ENCODE measurements at places on chromosomes 7 and 10. TPM values are rescaled to one million over a fixed set of nuclear protein-coding genes. Genes with fewer than 3 reads are reported as not detected.

Gene CCL24
- total RNA-seq = not detected

DNA sequence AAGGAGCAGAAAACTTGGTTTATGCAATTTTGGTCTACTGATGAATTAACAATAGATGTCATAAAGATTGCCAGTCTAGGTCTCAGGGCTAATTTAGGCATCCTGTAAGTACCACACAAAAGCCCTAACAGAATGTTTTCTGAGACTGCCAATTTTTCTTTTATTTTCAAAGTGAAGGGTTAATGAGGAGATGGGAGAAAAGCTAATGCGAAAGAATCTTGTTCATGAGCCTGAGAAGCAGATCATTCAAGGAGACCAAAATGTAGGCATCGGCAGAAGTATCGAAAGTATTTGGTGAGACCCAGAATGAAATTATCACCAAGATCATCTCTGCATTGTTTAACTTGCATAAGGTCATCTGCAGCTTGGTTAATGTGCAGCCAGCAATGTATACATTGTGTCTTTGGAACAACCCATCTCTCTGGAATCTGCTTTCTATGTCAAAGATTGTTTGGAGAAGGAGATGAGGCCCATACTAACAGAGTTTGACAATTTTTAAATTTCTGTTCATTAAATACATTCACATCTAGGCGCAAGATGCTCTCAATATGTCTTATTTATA, 163.3 kb upstream of the GLI3 start:
- DNase-seq = no peak

Gene ZNF783
- total RNA-seq = 4.1 TPM

DNA sequence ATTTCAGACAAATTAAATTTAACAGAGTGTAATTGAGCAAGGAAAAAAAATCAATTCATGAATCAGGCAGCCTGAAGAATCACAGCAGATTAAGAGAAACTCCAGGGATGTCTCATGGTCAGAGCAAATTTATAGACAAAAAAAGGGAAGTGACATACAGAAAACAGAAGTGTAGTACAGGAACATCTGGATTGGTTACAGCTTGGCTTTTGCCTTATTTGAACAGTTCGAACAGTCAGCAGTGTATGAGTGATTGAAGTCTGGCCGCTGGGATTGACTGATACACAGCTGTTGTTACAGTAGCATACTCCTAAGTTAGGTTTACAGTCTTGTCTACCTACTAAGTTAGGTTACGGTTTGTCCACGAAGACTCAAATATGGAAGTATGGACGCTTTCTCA, 255.3 kb downstream of the HPSE2 start:
- DNase-seq = no peak

Gene CYP3A4
- total RNA-seq = not detected

DNA sequence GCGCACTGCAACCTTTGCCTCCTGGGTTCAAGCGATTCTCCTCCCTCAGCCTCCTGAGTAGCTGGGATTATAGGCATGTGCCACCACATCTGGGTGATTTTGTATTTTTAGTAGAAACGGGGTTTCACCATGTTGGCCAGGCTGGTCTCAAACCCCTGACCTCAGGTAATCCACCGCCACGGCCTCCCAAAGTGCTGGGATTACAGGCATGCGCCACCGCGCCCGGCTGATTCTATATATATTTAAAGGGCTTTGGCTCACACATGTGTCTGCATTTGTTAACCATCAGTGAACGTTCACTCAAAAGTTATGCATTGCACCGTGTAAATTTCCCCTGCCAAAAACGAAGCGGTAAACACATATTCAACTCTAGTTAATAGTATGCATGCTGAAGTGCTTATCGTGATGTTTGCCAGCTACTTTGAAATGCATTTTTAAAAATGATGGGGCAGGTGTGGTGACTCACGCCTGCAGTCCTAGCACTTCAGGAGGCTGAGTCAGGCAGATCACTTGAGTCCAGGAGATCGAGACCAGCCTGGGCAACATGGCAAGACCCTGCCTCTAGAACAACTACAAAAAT, 17.7 kb upstream of the WIPI2 start:
- no peak for DNase-seq

DNA sequence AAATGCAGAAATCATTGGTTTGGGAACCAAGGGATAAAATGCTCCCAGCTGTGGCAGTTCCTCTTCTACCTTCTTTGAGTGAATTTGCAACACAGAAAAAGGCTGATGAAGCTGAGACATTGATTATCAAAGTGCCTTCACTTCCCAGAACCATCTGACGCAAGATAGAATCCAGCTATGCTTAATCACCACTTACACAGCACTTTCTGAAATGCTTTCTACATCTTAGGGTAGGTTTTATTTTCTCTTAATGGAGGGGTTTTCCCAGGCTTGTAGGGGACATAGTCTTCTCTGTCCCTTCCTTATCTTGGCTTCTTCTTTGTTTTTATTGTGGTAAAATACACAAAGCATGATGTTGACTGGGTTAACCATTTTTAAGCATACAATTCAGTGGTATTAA, 332.6 kb upstream of the ZNF32 start:
- no peak for DNase-seq

GRCh38 chr7:2157473-2158279, 75.1 kb downstream of the MAD1L1 start:
- peak; percentile 65 for DNase-seq

DNA sequence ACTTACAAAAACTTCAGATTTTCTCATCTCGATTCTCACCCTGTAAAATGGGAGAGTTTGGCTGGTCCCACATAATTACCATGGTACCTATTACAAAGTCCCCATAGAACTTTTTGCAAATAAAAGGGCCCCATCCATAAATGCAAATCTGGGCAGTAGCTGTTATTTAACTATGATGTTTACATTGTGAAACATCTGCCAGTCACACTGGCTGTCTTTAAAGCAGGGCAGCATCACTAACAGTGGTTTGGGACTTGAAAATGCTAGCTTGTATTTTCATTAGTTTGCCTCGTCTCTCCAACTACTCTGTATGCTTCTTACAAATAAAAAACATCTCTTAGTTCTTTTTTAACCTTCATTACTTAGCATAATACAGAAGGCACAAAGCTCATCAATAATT, 240.7 kb downstream of the FZD1 start:
- no peak for DNase-seq

DNA sequence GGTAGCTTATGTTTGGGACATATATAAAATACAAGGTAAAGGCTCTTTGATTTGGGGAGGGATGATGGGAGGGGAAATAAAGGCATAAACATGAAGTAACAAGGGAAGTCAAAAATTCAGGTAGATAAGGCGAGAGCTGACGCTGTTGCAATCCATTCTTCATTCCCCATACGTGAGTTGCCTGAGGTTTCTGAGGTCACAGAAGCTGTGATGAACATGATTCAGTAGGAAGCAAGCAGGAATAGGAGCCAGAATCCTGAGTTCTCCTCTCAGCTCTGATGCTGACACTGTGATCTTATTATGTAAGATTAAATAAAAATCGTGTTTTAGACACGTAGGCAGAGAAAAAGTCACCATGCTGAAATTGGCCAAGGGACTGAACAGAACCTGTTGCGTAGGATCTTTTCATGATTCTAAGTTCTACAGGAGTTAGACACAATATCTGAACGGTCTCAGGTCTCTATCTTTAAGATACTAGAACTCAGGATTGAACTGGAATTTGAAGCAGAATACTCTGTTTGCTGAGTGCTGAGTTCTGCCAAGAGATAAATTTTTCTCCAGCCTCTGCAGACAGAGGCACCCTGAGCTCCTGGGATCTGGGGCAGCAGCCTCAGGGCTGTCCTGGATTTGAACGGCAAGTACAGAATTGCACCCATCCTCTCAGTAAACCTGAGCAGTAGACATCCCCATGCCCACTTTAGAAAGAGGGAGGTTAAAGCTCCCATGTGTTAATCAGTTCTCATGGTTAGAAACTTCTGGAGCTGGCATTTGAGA, 21.0 kb downstream of the KLF6 start:
- peak; percentile 82 for DNase-seq

GRCh38 chr7:23106823-23107663, 1.5 kb downstream of the KLHL7 start:
- DNase-seq = peak; percentile 10

Gene OR2F2
- not detected for total RNA-seq

Gene STRIP2
- total RNA-seq = 6.4 TPM

DNA sequence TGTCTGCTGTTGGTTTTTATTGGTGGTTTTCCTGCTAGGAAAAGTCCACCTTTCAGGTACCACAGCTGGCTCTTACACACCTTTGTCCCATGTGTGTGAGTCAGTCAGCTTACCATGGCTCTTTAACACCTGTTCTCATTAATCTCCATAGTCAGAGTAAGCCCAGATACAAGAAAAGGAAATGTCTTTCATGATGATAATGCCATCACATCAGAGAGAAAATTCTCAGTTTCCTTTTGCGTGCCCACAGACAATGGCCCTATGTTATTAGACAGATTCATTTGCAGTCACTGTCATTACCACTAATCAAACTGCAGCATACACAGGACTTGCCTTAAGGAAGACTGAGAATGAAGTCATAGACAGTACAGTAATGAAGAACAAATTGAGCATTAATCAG, 1583.6 kb upstream of the LRRTM3 start:
- peak; percentile 28 for DNase-seq

DNA sequence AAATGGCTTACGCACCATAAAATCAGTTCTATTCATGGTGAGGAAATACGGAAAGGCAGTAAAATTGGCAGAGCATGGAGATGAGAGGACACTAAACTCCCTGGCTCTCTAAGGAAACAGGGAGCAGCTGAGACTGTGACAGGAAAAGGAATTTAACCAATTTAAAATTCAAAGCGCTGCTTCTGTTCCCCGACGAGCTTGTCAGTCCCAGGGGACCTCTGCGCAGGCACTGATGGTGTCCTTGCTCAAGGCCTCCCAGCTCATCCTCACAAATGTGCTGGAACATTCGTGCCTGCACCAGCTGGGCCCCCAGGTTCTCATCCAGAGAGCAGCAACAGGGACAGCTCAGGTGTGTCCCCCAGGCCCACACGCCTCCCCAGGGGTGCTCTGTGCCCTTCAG, 101.4 kb downstream of the MAD1L1 start:
- DNase-seq = no peak

DNA sequence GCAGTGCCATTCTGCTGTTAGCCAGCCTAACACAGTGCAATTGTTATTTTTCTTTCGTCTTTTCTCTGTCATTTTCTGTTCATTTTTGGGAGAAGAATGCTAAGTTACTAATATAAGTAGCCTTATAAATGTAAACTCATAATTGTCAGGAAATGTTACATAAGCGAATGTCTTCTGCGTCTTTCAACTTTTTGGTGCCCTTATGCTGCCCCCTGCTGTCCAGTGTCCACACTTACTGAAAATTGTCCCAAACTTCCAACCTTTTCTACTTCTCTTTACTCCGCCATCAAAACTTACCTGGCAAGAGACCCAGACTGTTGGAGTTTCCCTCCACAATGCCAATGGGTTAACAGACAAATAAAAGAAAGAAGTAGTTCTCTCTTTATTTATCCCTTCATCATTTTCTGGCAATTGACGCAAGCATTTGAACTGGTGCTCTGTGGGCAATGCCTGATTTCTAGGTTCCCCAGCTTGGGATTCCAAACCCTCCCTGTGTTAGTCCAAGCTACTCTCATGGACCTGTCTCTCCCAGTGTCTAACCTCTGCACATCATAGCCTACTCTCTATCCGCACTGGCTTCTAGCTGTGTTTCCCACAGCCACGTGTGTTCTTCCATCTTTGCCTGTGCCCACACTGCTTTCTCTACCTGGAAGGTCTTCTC, 21.0 kb upstream of the EPC1 start:
- peak; percentile 63 for DNase-seq

Gene THAP5
- 44.9 TPM for total RNA-seq

- DNase-seq = no peak
Observed at GRCh38 chr10:50362547-50363125, 111.3 kb upstream of the ASAH2 start.

GRCh38 chr7:85068799-85069198, 118.1 kb downstream of the SEMA3D start:
- DNase-seq = peak; percentile 11

Gene NPTX2
- total RNA-seq = 4.8 TPM

Gene CISD1
- 52.0 TPM for total RNA-seq
